Amygdala (tissue), 56 donors: ENCODE measurements at places on chromosomes 1 and 21.

DNA sequence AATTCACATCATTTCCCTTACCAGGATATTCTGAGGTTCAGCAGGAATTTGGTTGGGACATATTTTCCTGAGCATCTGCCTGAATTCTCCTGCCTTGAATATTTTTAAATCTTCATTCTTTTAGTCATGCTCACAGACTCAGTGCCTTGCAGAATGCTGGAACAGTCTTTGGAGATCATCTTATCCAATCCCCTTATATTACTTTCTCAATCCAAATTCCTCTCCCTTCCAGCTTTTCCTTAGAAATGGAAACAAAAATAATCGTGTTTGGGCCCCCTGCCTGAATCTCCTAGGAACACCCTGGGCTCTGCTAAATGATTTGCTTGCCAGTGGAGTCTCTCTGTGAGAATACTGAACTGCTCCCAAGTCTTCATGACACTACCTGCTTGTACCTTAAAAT is 38.4 kb downstream of the LHX8 start:
- no peak for DNase-seq

GRCh38 chr1:207084232-207084631 is 4.4 kb upstream of the C4BPB start:
- DNase-seq = no peak

DNA sequence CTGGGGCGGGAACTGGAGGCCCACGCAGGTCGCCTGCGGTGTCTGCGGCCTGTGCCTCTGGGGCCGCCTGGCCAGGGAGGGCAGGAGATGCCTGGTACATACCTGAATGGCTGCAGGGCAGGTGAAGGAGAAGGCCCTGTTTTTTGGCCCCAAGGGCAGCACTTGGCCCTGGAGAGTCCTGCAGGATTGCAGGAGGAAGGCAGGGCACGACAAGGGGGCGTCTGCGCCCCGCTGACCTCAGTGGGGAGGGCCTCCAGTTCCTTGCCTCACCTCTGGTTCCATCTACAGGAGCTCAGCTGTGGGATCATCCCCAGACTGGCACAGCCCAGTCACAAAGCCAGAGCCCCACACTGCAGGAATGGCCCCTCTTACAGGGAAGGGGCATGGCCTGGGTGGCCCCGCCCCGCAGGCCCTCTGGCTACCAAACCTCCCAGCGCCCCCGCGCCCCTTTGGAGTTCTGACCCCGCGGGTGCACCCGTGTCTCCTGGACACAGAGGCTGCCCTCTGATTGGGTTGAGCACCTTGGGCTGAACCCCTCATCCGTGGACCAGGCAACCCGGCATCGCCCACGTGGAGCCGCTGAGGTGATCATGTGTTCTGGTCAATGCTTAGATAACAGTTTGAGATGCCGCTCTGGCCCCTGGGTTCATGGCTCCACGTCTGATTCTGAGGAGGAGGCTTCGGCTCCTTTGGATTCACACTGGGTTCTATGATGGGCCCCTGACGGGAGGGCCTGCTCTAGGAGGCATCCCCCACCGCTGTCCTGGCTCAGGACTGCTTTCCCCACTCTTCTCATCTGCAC is 1.3 kb upstream of the PEX10 start:
- DNase-seq = no peak

DNA sequence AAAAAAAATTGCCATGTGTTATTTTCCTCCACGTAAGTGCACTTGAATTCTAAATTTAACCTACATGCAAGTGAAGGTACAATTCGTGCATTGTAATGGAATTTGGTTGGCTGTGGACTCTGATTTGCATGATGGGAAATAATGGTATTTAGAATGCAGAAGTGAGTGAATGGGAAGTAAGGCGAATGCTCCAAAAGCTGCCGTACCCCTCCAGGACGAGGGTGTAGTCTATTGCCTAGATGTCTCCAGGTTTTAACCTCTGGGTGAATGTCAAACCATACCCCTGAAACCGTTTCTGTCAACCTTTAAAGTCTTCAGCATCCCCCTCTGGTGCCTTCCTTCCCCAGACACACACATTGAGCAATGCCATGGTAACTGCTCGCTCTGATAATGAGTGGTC is 44.5 kb downstream of the KIAA0040 start:
- no peak for DNase-seq

GRCh38 chr21:36579898-36580297 is 100.0 kb upstream of the CLDN14 start:
- no peak for DNase-seq

GRCh38 chr1:46506470-46507219 is 17.0 kb downstream of the DMBX1 start:
- no peak for DNase-seq

- DNase-seq = no peak
These were observed 13.1 kb downstream of the RNF187 start for GRCh38 chr1:228500143-228500734.

GRCh38 chr1:177172866-177173265 is 2.1 kb downstream of the BRINP2 start:
- no peak for DNase-seq

DNA sequence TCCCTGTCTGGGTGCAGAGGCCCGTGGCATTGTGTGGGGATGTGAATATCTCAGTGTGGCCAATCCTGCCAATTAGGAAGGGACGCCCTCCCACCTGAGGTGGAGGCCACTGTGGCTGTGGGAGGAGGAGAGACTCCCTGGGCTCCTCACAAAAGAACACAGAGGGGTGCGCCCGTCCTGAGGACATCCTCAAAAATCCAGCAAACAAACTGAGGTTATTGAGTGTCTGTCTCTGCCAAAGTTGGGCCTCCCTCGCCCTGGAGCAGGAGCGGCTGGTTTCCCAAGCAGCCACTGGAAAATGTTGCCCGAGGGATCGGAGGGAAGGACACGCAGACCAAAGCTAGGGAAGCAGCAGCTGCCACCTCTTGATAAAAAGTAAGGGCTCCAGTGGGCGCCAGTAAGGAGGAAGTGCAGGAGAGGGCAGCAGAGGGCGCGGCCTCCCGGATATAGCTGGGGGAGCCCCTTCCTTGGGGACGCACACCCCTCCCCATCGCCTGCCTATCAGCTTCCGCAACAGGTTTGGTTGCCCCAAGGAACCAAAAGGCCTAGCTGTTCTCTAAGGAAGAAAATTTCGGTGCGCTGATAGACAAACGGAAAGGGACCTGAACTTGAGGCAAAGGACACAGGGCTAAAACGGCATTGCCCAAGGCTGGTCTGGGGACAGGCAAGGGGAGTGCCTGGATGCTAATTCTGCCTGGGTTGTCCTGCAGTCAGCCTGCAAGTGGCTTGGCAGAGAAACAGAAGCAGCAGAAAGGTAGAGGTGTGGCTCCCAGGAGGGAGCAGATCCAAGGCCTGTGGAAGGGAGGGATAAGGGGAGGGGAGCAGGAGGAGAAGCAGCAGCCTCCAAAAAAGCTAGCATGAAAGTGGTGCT is 1.7 kb upstream of the GRIK3 start:
- DNase-seq = no peak

DNA sequence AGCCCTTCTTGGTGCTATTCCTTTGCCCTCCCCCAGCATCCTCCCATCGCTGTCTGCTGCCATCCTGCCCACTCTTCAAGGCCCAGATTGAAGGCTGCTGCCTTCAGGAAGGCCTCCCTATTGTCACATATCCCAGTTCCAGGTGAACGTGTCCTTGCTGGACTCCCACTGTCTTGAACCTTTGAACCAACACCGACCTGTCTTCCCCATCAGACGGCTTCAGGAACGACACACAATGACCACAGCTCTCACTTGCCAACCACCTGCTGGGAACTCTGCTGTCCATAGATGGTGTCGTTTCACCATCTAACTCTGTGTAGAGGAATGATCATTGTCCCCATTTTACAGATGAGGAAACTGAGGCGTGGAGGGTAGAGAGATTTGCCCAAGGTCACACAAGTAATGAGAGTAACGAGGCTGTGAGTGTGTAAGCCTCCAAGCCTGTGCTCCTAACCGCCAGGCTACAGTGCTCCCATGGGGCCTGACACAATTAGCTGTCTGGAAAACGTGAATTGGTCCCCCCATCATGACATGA is 9.9 kb upstream of the PLEKHG5 start:
- no peak for DNase-seq

GRCh38 chr1:241730031-241730430 is 78.0 kb downstream of the WDR64 start:
- DNase-seq = no peak

DNA sequence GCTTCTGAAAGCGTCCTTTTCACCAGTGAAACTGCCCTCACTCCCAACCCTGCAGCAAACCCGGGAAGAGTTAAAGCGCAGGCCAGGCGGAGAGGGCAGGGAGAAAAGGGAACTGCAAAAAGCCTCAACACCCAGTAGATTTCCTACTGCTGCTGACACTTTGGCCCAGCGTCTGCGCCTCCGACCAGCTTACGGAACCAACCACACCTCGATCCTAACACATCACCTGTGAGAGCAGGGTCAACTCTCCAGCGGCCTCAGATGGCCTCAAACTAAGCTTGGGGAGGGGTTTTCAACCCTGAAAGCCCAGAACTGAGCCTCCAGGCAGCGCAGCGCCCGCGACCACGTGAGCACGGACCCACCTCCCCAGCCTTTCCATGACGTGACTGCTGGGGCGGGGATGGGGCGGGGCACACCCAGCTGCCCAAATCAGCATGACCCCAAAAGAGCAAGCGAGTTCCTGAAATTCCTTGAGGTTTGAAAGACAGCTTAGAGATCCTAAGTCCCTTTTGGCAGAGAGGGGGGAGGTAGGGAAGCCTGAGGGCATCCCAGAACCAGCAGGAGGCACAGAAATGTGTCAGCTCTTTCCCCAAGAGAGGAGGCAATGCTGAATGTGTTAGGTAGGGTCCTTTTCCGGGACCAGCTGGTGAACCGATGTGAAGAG is 59.1 kb downstream of the ITPKB start:
- peak; percentile 62 for DNase-seq

GRCh38 chr21:45465105-45465504 is 60.1 kb downstream of the COL18A1 start:
- DNase-seq = no peak

DNA sequence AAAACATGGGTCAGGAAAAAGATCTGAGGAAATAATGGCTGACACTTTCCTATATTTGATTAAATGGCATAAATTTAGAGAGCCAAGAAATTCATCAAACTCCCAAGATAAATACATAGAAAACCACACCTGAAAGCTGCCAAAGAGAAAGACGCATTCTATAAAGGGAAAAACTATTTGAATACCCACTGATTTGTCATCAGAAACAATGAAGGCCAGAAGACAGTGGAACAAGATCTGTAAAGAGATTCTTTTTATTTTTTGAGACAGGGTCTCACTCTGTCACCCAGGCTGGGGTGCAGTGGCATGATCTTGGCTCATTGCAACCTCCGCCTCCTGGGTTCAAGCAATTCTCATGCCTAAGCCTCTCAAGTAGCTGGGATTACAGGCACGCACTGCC is 17.4 kb downstream of the SDE2 start:
- no peak for DNase-seq

- DNase-seq = no peak
These were observed 132.7 kb downstream of the RUNX1 start for GRCh38 chr21:34916446-34916845.

GRCh38 chr1:209353053-209353452 is 230.5 kb upstream of the CAMK1G start:
- DNase-seq = no peak

DNA sequence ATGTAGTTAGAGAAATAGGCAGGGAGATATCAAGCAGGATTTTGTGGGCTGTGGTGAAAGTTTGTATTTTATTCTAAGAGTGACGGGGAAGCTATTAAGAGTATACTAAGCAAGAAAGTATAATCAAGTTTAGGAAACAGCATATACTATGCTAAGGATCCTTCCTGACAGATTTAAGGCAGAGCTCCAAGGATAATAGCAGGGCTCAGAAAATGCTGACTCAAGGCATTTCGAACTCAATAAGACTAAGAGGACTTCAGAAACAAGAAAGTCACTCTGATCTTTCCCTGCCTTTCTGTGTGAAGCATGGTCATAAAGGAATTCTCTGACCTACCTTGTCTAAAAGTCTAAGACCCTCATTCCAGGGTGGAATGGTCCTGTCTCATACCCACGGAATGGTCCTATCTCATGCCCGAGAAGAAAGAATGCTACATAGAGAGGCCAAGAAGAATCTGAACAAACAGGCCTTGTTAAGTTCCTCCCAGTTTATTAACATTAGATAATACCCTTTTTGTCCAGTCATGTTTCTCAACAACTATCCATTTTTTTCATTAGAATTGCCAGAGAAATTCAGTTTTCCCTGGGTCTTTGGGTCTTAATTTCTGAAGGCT is 59.1 kb downstream of the HFM1 start:
- DNase-seq = no peak

- no peak for DNase-seq
These were observed 6.9 kb downstream of the ADGRB2 start for GRCh38 chr1:31757204-31757679.

GRCh38 chr1:44587796-44588460 is 86.4 kb downstream of the TMEM53 start:
- peak; percentile 37 for DNase-seq

- DNase-seq = peak; percentile 74
These were observed 14.4 kb downstream of the CDK18 start for GRCh38 chr1:205518661-205519540.

GRCh38 chr1:67126111-67126746 is 8.5 kb downstream of the C1orf141 start:
- DNase-seq = no peak
